Neural crest cell (in vitro differentiated cells): ENCODE measurements at places on chromosomes 2 and 18. TPM values are rescaled to one million over a fixed set of nuclear protein-coding genes. Genes with fewer than 3 reads are reported as not detected.

AGXT gene
- total RNA-seq, result not detected in 2 replicates

RAD51AP2 gene
- total RNA-seq, result 0.16 and 0.23 TPM in 2 replicates

GRCh38 chr2:205712508-205712907 lies 30.2 kb downstream of the NRP2 start:
- no peak for DNase-seq

- no peak for DNase-seq
These were observed 138.9 kb downstream of the CCDC148 start for GRCh38 chr2:158317642-158318041.

- DNase-seq, result no peak
These were observed 92.0 kb downstream of the HDAC4 start for GRCh38 chr2:239308661-239309397.

DNA sequence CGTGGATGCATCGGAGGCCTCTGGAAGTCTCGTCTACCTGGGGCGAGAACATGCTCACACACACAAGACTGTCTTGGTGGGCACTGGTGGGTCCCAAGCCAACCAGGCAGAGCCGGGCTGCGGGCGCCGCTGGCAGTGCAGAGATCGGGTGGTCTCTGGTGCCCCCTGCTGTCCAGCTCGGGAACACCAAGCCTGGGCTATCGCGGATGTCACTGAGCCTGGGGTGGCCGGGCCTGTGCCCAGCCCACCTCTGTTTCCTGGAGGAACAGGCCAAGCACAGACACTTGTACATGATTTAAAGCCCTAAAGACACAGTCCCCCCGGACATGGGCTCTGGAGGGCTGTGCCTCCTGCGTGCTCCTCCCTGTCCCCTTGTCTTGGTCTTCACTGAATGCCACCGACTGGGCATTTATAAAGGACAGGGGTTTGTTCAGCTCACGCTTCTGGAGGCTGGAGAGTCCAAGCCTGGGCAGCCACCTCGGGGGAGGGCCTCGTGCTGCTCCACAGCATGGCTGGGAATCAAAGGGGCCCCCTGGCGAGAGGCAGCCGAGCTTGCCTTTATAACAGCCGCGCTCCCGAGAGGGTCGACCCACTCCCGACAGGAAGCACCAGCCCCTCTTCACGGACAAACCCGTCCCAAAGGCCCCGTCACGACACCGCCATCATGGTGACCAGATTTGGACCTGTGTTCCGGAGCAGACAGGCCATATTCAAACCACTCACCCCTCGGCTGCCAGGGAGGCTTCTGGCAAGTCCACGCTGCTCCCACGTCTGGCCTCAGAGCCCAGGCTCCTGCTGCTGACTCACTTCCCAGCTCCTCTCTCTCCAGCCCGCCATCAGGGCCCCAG lies 3.6 kb upstream of the OTOS start:
- DNase-seq, result peak; percentile 92

GRCh38 chr2:190320696-190321095 lies 1.1 kb upstream of the HIBCH start:
- DNase-seq, result no peak

GRCh38 chr18:38545071-38545470 lies 979.5 kb upstream of the CELF4 start:
- DNase-seq, result no peak

- no peak for DNase-seq
These were observed 97.4 kb upstream of the NEUROD1 start for GRCh38 chr2:181777734-181778133.

DNA sequence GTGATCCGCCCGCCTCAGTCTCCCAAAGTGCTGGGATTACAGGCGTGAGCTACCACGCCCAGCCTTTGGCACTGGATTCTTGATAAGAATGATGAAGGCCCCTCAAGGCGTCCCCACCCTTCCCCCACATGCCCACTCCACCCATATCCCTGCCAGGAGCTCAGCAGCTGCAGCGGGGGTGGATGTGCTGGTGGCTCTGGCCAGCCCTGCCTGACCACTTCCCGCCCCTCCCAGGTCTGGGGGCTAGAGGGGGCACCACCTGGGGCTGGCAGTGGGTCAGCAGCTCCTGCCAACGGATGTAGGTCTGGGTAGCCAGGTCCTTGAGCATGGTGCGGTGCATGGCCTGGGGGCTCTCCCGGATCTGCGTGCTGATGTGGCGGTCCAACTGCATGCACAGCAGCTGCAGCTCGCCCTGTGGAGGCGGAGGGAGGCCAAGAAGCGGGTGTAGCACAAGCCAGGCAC lies 7.8 kb upstream of the SEMA4C start:
- no peak for DNase-seq

GRCh38 chr2:64839844-64840243 lies 149.4 kb upstream of the SLC1A4 start:
- DNase-seq, result no peak
